ENCODE measurements at places on chromosomes 7 and 10. TPM values are rescaled to one million over a fixed set of nuclear protein-coding genes. Genes with fewer than 3 reads are reported as not detected.

The WEE2 gene
- total RNA-seq = 0.13 TPM

The SLC13A1 gene
- not detected for total RNA-seq

The CFAP69 gene
- total RNA-seq = 0.35 TPM

The STEAP1B gene
- 0.32 TPM for total RNA-seq

The PNLIPRP2 gene
- not detected for total RNA-seq

The PRF1 gene
- total RNA-seq = 28.5 TPM

The SORBS1 gene
- 1.1 TPM for total RNA-seq

The PLXDC2 gene
- not detected for total RNA-seq

The SLC39A12 gene
- not detected for total RNA-seq

GRCh38 chr7:95476072-95476847 is 9.5 kb upstream of the ASB4 start:
- no peak for ATAC-seq

GRCh38 chr7:114930107-114930661 is 8.3 kb downstream of the MDFIC start:
- no peak for ATAC-seq

DNA sequence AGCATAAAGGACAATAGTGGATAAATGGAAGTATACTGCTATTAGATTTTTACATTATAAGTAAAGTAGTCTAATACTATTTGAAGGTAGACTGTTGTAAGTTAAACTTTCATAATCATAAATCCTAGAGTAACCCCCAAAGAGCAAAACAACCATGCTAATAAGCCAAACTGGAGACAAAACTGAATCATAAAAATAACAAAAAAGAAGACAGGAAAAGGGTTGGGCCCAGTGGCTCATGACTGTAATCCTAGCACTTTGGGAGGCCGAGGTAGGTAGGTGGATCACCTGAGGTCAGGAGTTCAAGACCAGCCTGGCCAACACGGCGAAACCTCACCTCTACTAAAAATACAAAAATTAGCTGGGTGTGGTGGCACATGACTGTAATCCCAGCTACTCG is 9.7 kb downstream of the CACUL1 start:
- no peak for ATAC-seq

GRCh38 chr10:50679149-50679548 is 55.4 kb upstream of the SGMS1 start:
- no peak for ATAC-seq

- ATAC-seq = no peak
These were observed 190.9 kb upstream of the LYZL2 start for GRCh38 chr10:30820261-30820991.

DNA sequence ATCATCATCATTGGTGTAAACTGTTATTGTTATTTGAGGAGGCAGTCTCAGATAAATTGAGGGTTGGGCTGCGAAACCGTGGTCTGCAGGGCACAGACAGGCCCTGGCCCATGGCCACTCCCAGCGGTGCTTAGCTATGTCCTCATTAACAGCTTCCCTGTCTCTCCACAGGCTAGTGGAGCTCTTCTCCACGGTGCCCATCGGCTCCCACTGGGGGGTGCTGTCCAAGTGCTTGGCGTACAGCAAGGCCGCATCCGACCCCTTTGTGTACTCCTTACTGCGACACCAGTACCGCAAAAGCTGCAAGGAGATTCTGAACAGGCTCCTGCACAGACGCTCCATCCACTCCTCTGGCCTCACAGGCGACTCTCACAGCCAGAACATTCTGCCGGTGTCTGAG is 21.6 kb downstream of the GPR26 start:
- ATAC-seq = no peak

DNA sequence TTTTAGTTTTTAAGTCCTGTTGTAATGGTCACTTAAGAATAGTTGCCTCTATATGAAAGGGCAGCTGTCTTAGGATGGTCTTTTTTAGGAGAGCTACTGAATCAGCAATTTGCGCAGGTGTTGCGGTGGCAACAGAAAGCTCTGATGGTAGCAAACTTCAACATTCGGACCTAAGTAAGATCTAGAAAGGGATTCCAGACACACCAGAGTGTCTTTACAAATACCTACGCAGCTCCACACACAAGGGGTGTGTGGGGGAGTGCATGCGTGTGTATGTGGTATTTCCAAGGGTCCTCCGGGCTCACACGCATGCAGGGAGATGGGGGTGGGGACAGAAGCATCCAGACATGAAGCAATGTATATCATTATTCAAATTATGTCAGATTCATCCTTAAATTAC is 438.6 kb upstream of the MGMT start:
- ATAC-seq = no peak

GRCh38 chr7:125547505-125547904 is 617.9 kb upstream of the POT1 start:
- no peak for ATAC-seq

DNA sequence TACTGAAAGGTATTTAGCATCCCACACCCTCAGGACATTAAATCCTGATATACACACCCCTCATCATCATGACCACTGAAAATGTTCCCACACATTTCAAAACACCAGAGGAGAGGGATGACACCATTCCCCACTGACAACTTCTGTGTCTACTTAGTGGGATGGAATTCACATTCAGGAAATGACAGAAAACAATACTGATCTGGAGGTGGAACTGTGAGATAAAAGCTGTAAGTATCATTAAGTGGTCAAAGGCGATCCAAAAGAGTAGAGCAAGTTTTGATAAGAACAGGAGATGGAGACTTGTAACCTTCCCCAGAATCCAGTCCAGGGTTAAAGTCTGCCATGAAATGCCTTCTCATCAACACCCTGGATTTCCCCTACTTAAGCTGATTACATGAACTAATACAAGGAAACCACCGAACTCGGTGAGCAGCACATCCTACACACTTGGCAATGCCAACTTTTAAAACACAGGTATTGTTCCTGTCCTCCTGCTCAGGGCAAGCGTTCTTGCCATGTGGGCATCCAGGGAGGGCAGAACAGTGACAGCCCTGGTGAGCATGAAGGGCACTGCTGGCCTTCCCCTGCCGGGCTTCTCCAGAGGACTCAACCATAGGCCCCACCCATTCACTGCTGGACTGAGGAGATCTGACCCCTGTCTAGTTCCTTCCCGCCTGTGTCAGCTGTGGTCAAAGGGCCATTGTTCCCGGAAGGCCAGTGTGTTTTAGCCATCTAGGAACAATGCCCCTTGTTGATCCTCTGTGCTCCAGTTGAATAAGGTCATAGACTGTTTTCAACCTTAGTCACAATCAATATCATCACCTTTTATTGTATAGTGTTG is 85.0 kb downstream of the SGMS1 start:
- ATAC-seq = peak; percentile 62

- no peak for ATAC-seq
These were observed 67.3 kb downstream of the AFAP1L2 start for GRCh38 chr10:114336823-114337509.

GRCh38 chr10:5373307-5373706 is 8.5 kb downstream of the UCN3 start:
- ATAC-seq = no peak

DNA sequence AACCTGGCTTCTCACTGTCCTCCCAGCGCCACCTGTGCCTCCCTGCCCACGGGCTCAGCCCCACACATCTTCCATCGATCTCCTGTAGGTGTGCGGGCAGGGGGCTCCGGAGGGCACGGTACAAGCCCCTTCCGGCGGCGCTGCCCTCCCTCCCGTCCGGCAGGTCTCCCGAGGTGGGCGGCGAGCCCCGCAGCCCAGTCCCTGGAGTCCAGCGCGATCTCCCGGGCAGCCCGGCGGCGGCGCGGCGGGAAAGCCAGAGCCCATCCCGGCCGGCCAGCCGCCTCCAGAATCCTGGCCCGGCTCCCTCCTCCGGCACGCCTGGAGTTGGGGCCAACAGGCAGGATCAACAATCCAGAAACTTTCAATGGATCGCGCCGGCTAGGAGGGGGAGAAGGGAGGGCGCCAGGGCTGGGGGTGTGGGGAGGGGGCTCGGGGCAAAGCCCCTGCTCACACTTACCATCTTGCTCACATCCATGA is 100.1 kb downstream of the HIP1 start:
- peak; percentile 19 for ATAC-seq

DNA sequence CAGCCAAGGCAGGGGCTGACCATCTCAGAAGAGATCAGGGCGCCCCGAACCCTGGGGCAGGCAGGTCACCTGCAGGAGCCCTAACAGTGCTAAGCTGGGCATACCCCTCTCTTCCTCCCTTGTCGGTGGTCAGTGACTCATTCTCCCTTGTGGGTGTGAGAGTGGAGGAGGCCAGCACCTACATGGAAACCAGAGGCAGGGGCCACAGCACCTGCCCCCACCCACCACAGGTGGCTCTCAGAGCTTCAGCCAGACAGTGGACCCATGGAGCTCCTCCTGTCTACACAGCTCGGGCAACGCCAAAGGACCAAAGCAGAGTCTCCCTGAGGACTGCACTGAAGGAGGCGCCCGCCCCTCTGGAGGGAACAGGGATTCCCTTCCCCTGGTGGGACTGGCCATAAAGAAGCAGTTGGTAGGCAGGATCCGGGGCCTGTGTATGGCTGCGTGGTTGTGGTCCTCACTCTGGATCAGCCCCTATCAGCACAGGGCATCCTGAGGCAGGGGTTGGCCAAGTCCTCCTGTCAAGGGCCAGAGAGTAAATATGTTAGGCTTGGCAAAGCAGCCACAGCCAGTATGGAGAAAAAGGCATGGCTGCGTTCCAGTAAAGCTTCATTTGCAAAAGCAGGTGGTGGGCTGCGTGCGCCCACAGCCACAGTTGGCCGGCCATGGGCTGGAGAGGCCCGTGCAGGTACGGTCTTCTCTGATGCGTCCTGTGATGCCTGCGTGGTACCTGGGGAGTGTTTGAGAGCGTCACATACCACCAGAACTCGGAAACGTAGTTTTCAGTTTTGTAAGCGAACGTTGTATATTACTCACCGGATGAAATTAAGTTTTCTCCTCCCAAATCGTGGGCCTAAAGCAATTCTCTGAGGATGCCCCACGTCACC is 198.2 kb downstream of the EBF3 start:
- no peak for ATAC-seq

DNA sequence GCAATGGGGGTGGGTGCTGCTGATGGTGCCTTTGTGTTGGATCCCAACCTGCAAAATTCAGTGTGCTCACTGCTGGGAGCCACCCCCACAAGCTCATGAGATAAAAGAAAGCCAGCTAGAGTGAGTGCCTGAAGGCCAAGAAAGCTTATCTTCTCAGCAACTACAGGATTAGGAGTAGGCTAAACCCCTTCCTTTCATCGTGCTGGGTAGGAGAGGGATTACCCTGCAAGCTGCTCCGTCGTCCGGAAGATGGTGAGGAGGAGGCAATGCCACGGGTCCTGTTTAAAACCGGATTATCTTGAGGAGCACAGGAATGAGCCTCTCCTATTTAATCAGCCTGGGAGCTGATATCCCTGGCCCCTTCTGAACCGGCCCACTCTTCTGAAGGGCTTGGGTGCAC is 258.0 kb downstream of the GALNT17 start:
- no peak for ATAC-seq

DNA sequence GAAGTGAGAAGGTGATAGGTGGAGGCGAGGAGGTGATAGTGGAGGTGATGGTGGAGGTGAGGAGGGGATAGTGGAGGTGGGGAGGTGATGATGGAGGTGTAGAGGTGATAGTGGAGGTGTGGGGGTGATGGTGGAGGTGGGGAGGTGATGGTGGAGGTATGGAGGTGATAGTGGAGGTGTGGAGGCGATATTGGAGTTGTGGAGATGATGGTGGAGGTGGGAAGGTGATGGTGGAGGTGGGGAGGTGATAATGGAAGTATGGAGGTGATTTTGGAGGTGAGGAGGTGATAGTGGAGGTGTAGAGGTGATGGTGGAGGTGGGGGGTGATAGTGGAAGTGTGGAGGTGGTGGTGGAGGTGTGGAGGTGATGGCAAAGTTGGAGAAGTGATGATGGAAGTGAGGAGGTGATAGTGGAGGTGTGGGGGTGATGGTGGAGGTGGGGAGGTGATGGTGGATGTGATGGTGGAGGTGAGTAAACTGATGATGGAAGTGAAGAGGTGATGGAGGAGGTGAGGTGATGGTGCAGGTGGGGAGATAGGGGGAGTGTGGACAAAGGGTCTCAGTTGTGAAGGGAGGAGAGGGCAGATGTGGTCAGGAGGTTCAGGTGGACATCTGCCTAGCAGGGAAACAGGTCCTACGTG is 36.6 kb downstream of the ADCY1 start:
- ATAC-seq = no peak

- ATAC-seq = peak; percentile 74
These were observed 25.9 kb upstream of the RBM20 start for GRCh38 chr10:110618230-110618610.

DNA sequence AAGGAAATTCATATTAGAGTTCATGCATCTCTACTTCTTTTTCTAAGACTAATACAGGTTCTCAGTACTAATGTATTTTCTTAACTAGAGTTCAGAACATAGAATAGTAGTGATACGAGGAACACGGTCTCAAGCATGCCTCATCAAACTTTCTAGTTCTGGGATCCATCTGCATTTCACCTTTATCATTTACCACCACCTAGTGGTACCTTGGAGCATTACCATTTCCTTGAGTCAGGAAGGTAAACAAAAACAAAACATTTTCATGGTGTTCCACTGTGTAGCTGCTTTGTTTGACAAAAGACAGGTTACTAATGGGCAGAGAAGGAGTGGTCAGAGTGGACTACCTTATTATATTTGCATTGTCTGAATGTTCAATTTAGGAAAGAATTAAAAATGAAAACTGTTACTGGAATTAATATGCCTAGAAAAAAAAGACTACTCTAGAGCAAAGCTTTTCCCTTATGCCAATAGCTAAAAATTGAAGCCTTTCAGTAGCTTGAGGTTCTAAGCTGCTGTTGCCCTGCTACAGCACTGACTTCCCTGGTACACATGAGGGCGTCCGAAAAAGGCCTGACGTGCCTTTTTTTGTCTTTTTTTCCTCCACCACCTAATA is 44.5 kb downstream of the STARD3NL start:
- peak; percentile 48 for ATAC-seq

DNA sequence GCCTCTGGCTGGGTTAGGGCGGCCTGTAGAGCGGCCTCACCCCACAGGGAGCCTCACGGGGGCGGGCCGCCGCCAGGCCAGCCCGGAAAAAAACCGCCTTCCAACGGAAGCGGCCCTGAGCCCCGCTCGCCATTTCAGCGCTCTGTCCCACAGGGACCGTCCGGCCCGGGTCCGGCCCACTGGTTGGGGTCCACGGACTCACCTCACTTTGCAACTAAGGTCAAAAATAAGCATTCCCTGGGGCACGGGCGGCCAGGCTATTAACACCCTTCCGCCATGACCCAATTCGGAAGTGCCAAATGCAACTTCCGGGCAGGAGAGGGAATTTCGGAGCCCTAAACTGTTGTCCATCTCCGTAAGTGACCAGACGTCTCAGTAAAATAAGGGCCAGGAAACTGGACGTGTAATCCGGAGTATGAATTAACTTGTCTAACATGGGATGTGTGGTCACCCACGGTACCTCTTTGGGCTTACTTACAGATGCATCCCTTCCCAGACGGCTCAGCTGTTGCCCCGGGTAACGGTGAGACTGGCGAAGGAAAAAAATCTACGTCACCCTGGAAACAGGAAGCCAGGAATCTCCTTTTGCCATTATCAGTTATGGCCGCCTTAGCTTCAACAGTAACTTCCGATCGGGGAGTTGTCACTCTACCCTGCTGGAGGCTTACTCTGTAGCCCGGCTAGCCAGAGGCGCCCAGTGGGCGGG is at the start of gene BBIP1:
Gene BBIP1, minus strand, starts transcription at position 538 of the 706 bp plus-strand sequence. CDS start 1,023 bp downstream, outside the sequence.
- peak; percentile 94 for ATAC-seq

All from activated T-helper 17 cell treated with anti-CD3 and anti-CD28 coated beads, Interleukin-2, amount 50 U/mL, for 72 hours (primary cell).